ENCODE measurements at places on chromosomes 5 and 9.

DNA sequence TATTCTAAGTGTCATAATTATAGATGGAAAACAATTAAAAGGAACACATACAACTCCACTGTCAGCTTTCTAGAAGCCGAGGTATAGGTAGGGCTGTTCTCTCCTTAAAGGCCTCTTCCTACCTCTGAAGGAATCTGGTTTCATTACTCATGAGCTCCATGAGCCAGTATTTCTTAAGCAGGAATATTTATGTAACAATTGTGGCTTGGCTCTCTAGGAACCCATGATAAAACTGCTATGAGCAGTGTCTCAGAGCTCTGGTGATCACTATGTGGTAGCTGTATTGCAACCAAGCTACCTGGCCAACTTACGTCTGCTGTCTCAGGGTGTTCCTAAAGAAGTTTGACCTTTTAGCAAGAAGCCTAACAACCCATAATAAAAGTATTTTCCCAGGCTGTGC, 157.7 kb downstream of the CEP120 start:
- DNase-seq = no peak

DNA sequence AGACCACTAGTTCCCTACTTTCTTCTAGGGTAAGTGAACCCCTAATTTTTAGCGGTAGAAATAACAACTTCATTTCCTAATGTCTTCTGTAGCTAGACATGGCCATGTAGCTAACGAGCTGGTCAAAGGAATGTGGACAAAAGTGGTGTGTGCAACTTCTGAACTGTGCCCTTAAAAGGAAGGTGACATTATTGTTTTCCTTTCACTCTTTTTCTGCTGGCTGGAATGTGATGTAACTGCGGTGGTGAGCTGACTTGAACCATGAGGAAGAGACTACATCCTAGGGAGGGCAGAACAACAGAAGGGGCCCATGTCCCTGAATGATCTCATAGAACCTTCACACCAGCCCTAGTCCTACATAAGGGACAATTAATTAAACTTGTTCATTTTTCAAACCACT, 1.3 kb upstream of the SNX2 start:
- DNase-seq = no peak

- DNase-seq = no peak
Measured at GRCh38 chr9:86549920-86550319, 195.7 kb upstream of the TUT7 start.

DNA sequence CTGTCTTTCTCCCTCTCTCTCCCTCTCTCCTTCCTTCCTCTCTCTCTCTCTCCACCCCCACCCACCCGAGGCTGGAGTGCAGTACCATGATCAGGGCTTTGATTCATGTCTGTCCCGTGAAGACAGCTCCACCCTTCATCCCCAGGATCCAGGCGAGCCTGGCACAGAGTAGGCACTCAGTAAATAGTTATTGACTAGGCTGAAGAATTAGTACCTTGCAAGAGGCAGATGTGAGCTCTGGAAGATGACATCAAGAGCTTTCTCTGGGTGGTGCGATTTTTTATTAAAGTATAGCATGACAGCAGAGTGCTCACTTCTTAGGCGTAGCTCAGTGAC, 24.0 kb upstream of the WDR38 start:
- DNase-seq = no peak

DNA sequence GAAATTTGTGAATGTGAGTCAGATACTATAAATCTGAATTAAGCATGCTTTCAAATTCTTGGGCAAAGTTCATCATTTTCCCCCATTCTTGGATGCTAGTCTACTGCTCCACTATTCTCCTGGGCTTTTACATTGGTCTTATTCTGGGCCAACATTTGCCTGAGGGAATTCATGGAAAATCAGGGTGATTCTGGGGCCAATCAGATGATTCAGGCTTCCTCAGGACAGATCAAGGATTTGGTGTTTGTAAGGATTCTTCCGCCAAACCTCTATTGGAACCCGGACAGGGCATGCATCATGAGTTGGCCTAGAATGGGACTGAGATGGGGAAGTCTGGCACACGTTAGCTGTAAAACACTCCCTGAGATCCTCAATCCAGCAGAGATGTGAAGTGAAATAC, 113.8 kb downstream of the MEF2C start:
- DNase-seq = no peak

DNA sequence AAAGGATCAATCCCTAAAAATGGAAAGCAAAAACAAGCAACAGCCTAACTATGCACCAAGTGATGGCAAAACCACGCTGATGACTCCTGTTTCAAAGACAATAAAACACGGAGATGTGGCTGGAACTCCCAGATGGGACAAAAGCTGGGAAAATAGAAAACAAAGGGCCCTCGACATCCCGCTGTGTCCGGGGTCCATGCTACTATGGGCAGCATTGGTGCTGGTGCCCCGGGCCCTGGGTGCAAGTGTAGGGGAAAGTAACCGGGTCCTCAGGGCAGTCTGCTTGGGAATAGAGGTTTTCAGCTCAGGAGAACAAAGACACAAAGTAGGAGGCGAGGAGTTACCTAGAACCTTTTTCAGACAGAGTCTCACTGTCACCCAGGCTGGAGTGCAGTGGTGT, 46.1 kb downstream of the MRPL36 start:
- DNase-seq = no peak

GRCh38 chr5:170971-171800, 20.1 kb upstream of the LRRC14B start:
- DNase-seq = no peak

All from HAP-1 (cell line).